T-helper 22 cell (primary cell): ENCODE measurements at places on chromosomes 6 and 20.
A peak's percentile ranks its signal among the peaks of the same experiment; 100 is the strongest.

DNA sequence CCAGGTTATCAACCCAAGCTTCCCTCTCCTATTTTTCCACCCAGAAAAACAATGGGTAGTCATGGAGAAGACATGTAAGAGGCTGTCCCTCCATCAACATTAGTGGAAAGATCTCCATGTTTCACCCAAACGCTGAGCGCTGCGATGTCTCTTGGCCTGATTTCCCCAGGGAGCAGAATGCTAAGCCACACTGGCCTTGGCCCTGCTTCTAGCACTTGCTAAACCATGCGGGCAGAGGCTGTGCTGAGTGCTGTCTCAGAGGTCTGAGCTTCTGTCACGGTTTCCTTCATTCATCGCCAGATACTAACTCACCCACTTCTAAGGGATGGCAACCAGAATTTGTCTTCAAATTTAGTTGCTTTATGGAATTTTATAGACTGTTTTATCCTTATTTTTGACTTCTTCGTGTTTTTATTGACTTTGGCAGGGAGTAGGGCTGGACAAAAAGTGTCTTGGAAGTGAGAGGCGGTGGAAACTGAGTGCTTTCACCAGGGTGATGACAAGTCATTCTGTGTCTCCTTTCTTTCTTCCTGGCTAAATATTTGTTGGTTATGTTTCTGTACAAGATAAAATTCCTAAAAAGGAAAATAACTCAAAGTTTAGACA is 181.4 kb upstream of the UST start:
- no peak for DNase-seq

DNA sequence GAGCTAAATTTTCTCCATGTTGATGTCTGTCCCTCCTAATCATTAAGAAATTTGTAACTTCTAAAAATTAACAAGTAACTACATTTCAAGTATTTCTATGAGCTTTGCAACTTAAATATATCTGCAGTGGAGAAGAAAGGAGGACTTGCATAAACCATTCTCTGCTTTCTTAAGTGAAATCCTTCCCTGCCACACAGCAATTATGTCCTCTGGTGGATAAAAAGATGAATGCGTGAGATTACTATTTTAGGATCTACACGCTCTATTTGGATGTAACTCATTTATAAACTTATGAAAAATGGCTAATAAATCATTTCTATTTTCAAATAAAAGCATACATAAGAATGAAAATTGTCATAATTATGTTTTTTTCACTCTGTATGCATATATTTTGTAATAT is 338.0 kb upstream of the PTCHD4 start:
- DNase-seq: no peak

DNA sequence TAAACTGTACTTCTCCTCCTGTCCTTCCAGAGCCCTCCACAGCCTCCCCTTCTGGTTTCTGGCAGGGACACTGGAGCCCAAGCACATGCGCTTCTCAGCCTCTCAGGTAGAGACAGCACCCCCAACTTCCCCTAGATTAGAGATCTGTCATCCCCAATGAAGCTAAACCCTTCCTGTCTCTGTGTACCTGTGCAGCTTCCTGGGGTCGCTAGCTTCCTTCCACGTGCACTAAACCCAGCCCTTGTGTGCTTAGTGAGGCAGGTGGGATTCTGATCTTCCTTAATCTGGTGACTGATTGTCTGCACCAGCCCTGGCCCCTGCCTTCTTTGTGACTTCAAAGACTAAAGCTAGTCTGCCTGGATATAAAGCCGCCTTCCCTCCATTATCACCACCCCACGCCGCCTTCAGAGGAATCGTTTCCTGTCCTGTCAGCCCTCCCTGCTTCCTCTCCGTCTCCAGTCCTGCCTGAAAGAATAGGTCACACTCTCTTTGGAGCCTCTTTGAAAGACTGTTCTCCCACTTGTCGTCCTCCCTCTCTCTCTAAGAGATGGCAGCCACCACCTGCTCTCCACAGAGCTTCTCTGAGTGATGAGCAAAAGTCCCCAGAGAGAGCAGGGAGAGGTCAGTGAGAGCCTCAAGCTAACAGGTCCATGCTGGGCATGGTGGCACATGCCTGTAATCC is 27.5 kb downstream of the CAPN11 start:
- DNase-seq: no peak

DNA sequence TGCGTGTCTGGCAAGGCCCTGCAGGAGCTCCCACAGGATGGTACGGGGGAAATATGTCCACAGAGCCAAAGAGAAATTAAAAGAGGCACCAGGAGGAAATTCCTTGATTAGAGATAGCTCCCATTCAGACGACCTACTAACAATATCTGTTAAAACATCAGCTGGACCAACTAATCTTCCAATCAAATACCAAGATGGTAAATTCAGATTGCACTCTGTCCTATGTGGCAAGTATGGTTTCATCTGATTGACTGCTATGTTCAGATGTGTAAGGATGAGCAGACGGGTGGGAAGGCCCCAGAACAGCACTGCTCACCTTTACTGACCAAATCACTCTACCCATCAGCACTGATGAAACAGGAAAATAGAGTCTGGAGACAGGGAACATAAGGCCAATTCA is 19.5 kb downstream of the BPIFA2 start:
- DNase-seq: no peak

DNA sequence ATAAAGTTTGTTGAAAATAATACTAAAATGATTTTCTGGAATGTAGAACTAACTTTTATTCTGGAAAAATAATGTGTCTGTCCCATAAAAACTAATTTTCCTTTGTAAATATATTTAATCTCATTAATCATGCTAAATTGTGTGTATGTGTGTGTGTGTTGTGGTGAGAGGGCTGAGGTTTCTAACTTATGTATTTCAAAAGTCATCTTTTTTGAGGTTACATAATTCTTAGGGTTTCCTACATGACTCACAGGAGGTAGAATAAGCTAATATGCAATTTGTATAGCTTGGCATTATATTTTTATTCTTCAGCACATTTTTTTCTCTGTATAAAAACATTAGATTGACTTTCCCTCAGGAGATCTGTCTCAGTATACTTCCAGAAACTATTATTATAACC is 64.1 kb upstream of the CLVS2 start:
- DNase-seq: no peak

DNA sequence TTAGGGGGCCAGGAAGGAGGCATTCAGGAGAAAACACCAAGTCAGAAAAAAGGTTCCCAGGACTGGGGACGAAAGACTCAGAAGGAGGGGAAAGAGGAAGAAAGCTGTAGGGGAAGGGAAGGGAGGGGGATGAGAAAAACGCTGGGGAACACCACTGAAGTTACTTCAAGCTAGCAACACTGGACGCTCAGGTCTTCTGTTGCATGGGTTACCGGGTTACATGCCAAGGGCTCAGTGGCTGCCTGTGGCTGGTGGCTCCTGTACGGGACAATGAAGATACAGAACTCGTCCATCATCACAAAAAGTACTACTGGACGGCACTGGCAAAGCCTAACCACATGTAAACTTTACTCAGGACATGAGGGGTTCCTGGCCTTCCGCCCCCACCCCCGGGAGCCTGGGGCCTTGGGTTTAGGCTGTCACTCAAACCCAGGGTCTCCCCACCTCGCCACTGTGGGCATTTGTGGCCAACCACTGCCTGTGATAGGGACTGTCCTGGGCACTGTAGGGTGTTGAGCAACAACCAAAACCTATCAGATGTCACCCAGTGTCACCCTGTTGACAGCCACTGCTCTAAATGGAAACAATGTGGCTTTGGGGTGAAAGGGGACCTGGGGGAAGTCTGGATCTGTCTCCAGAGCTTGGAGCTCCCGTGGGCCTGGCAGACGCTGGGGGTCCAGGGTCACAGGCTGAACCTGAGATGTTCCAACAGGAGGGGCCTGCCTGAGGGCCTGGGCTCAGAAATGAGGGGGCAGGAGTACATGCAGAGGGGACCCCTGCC is 40.3 kb upstream of the CD93 start:
- no peak for DNase-seq

DNA sequence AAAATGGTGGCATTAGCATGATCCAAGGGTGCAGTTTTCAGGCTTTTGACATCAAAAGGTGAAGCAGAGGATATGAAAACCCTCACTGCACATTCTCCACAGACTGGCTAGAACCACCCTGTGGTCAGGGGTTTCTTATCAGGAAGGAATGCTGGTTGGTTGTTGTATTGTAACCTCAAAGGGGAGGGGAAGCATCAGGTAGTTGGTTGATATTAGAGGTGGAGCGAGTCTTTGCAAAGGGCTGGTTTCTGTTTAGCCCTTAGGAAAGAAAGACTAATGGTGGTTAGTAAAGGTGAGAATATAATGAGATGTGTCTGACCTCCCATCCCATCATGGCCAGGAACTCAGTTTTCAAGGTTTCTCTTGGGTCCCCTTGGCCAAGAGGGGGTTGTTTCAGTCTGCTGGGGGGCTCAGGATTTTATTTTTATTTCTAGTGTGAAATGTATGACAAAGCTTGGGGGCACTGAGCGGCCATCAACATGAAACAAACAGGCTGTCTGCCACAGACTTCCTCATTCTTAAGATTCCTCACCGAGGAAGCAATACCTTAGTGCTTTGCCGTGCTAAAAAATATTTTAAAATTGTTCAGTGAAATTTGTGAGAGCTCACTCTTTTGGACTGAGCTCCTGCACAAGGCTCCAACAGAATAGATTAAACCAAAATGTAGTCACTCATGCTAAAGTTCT is 47.5 kb upstream of the PROKR2 start:
- DNase-seq: no peak

DNA sequence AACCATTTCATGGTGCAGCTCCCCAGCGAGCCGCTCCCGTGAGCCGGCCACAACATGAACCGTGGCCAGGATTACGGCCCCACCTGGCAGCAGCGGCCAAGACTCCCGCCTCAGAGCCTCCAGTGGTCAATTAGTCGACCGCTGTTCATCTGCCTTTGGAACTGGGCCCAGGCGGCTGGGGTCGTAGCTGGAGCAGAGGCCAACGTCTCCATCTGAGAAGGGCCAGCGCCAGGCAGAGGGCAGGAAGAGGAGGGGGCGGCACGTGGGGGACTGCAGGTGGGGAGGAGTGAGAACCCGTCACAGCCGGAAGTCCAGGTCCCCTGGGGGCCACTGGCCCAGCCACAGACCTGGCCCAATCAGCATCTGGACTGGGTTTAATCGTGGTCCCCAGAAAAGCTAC is 184.3 kb downstream of the TAF4 start:
- DNase-seq: no peak

DNA sequence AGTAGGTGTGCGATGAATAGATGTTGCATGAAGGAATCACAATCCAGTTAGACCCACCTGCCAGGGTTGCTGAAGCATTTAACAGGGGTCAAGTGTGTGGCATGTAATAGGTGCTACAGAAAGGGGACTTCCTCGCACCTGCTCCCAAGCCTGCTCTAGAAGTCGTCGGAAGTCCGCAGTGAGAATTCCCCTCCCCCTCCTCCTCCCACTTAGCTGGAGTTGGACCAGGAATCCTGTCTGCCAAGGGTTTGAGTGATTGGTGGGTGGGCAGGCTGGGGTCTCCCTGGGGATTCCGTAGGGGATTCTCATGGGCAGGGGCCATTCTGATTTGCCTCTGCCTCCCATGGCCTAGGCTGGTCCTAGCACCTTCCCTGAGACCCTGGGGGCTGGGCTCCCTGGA is 10.3 kb downstream of the SCRT2 start:
- DNase-seq: no peak

DNA sequence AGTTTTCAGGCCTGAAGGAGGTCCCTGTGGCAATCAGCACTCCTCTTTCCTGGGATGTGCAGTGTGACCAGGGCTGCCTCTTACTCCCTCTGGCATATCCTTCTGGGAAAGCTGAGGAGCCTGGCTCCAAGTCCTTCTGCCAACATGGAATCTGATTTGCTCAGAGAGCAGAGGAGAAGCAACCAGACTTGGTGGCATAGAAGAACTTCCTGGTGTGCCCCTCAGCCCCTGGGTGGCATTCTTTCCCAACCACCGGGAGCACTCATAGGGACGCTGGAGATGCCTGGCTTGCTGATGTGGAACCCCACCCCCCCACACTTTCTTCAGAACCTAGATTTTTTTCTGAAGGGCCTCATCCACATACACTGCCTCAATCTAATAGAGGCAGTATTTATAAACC is 107.6 kb upstream of the TRAF3IP2 start:
- DNase-seq: no peak

GRCh38 chr6:131305037-131305850 is 170.0 kb downstream of the AKAP7 start:
- DNase-seq: no peak

- no peak for DNase-seq
These were observed 20.9 kb upstream of the MCM3 start for GRCh38 chr6:52305411-52305810.

- peak; percentile 56 for DNase-seq
These were observed 4.2 kb downstream of the CLIC5 start for GRCh38 chr6:46011188-46012085.

DNA sequence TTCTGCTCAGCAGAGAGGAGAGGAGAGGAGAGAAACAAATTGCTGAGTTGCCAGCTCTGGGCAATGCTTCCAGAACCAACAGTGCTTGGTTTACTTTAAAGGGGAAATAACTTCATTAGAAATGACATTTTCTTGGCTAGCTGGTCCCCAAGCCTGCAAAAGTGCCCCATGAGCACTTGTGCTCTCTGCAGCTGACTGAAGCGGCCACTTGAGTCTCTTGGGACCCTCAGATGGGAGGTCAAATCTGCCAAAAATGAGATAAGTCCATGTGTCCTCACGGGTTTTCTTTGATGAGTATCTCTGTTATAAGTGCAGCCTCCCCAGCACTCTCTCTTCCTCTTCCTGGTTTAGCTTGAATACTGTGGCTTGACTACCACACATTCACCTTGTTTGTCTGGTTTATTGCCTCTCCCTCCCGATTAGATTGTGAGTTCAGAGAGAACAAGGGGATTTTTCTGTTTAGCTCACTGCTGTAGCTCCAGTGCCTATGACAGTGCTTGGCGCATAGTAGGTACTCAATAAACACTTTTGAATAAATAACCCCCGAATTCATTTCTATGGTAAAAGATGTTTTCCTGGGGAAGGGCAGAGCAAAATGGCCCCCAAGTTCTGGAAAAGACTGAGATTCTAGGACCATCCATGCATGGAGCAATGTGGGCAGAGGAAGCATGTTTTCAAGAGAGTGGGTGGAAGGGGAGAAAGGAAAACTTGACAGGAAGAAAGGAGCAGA is 7.0 kb upstream of the RIN2 start:
- DNase-seq: no peak

DNA sequence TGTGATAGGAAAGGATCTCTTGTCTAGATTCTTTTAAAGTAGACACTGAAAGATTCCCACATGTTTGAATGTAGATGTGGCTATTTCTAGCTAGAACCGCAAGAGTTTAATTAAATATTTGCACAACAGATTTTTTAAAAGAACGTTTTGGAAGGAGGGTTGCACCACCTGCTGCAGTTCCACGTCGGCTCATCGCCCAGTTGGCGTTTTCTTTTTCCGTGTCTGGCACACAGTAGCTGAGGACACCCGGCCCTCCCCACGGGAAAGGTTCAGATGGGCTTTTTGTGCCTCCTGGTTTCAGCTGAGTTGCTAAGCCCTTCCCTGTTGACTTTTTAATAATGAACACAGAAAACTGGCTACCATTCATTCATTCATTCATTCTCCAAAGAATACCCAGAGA is 41.8 kb upstream of the DOK5 start:
- DNase-seq: no peak

DNA sequence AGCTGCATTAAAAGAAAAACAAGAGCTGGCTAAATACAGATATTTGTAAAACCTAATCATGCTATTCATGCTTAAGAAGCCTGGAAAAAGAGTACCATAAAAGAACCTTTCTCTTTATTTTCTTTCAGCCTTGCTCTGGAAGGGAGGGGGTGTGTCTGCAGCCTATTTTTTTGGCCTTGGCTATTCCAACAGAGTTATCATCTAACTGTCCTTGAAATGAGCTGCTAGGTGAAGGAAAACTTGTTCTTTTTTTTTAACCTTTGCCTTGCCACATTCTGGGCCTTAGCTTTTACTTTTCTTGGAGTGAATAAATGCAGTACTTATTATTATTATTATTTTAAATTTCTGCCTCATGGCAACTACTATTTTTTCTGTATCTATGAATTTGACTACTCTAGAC is 224.9 kb upstream of the SYNCRIP start:
- DNase-seq: no peak
